T-helper 22 cell (primary cell): ENCODE measurements at places on chromosomes 7 and 10.
A peak's percentile ranks its signal among the peaks of the same experiment; 100 is the strongest.

DNA sequence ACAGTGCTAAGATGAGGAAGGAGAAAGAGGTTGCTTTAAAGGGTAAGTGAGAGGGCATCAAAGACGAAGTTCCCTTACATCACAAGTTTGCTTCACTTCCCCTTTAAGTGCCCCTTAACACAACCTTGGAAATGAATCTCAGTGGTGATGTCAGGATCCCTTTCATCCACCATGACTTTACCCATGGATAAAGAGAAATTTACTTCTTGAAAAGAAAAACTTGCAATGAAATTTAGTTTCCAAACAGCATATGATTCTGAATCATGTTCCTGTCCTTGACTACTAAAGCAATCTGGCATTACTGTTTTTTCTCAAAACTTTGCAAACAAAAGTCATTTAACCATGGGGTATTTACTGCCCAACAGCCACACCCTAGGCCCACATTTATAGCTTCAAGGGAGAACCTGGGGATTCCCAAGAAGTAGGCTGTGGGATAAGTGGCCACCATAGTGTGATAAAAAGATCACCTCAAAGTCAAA, 135.9 kb downstream of the ITGB8 start:
- no peak for DNase-seq

GRCh38 chr10:75736889-75737579, 305.6 kb downstream of the LRMDA start:
- no peak for DNase-seq

GRCh38 chr10:46525177-46525823, 31.2 kb downstream of the GPRIN2 start:
- DNase-seq = no peak

DNA sequence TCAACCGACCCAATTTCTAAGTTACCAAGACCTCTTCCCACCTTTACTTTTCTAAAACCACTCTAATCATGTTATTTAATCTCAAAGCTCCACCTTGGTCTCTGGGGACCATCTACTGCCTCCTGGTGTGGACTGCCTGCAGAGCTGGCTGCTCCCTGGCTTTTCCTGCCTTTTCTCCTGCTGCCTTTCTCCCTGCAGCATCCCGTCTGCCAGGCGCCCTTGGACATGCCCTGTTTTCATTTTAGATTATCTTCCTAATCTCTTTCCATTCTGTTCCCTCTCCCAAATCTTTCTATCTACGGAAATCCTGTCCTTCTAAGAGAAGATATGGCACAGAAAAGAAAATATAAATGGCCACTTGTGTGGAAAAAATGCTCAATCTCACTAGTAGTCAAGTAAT, 23.1 kb downstream of the TCAF1 start:
- no peak for DNase-seq

DNA sequence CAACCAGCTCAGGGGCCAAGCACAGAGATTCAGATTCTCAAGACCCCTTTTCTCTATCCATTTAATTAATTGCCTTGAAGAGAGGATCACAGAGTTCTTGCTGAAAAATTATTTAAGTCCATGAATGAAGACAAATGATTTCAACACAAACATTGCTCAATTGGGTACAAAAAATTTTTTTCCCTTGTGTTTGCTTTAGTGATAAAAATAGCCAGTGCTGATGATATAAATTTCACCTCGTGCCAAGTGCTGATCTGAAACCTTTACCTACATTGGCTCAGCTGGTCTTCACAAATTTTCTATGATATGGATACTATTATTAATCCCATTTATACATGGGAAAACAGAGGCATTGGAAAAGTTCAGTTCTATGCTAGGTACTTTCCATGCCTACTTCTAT, 377.1 kb downstream of the NRG3 start:
- no peak for DNase-seq

DNA sequence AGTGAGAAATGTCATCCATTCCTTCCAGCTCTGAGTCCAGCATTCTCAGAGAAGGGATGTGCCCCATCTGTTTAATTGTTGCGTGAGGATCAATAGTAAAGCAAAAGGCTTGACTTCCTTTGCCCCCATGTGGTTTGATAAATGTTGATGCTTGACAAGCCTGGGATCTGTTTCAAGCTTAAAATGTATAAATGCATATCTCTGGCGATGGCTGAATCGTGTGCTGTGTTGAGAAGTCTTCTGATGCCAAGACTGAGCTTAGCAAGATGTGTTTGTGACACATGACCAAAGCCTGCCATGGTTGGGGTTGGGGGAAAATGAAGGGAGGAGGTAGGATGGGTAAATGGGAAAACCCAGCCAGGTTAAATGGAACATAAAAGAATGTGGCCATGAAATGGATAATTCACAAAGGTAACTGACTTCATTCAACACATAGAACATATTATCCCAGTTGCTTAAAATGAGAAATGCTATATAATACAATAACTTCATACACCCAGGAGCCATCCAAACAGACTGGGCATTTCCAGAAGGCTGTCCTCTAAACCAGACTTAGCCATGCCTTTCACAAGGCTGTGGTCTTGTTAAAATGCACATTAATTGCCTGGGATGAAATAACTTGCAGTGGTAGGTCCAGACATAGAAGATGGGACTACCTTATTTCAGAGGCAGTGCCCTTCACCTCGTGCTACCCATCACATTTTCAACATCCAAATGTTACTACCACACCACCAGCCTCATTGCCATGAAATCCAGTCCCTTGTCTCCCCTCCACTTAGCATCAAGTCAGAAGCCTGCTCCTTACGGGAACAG, 147.3 kb upstream of the PDE1C start:
- DNase-seq = no peak

- DNase-seq = no peak
Observed at GRCh38 chr10:117533507-117534281, 8.9 kb upstream of the EMX2 start.

GRCh38 chr10:76738991-76739390, 898.6 kb downstream of the KCNMA1 start:
- no peak for DNase-seq

DNA sequence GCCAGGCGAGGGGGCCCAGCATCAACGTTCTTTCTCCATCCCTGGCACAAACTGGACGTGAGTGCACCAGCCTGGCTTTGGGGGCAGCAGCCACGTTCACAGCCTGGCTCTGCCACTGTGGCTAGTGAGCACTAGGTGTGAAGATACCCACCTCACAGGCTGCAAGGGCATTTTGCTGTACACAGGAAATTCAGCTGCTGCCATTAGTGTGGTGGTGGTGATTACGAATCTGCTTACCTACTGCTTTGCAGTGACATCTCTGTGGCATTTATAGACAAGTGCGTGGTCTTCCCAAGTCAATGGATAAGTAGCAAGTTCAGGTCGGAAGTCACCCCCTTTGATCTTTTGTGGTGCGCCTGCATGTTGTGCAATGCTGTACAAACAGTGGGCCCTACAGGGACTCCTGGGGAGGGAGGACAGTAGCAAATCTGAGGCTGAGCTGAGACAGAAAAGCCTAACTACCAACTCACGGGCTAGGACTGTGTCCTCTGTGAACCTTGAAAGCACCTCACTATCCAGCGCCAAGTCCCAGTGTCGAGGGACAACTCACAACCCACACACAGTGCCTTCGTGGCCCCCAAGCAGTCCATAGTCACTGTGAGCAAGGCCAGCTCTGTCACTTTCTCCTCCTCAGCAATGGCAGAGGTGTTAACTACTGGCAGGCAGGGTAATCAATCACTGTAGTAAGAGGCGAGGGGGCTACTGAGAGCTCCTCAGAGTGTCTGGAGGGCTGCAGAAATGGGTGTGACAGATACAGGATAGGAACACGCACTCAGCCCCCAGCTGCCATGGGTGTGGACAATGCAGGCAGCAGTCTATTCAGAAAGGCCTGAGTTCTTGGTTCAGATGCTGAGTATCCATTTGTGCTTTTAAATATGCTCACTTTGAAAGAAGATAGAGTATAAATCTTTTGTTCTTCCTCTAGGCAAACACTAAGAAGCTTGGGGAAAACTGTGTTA, 17.0 kb upstream of the MMP21 start:
- no peak for DNase-seq

DNA sequence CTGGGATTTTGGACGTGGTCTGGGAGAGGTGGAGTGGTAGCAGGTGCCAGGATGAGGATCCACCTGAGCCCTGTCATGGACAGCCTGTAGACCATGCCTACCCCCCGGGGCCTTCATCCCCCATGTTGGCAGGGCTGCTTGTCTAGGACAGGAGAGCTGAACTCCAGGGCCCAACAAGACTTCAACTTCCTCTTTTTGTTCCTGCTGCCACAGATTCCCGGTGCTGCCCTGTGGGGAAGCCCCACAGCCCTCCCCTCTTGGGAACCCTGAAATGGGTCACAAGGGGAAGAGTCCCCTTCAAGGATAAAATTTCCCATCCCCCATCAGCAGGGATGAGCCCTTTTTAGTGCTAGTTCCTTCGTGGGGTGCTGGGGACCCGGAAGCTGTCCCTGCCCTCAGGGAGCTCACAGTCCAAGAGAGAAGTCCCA, 1.3 kb upstream of the CUEDC2 start:
- DNase-seq = no peak

GRCh38 chr10:78540355-78541076, 506.9 kb downstream of the RPS24 start:
- no peak for DNase-seq

- peak; percentile 38 for DNase-seq
Observed at GRCh38 chr7:37311355-37311754, 137.3 kb downstream of the ELMO1 start.

DNA sequence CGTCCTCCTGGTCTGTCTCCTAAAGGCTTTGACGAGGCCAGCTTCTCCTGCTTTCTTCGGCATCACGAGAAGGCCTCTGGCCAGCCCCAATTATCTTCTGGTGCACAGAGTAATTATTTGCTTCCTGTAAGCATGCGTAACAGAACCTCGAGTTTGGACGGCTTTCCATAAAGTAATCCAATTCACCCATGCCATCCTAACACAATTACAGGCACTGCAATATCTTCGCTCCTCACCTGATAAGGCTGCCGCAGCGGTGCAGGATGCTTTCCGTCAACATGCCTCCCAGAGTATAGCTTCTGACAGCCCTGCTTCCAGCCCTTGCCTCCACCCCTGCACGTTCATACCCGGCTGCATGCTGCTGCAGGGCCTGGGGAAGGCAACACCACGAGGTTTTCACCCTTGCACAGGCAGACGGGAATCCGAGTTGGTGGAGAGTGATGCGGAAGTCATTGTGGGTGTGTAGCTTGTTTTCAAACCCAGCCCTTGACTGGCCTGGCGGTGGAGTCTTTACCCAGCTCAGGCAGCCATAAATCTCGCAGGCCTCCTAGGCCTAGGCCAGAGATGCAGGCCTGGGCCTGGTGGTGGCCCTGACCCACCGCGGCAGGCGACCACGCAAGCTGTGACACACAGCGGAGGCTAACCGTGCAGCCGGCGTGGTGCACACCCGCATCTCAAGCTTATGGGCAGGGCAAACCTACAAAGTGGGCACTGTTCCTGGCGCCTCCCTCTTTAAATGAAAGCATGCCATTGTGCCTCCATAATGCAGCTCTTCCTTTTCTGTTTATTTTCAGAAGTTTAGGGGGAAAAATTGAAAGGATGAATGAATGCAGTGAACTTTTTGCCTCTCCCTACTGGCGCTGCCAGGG, 12.7 kb downstream of the EBF3 start:
- no peak for DNase-seq

- no peak for DNase-seq
Observed at GRCh38 chr7:133234961-133235875, 17.7 kb upstream of the EXOC4 start.

GRCh38 chr10:119211625-119212441, 4.5 kb downstream of the GRK5 start:
- DNase-seq = no peak

DNA sequence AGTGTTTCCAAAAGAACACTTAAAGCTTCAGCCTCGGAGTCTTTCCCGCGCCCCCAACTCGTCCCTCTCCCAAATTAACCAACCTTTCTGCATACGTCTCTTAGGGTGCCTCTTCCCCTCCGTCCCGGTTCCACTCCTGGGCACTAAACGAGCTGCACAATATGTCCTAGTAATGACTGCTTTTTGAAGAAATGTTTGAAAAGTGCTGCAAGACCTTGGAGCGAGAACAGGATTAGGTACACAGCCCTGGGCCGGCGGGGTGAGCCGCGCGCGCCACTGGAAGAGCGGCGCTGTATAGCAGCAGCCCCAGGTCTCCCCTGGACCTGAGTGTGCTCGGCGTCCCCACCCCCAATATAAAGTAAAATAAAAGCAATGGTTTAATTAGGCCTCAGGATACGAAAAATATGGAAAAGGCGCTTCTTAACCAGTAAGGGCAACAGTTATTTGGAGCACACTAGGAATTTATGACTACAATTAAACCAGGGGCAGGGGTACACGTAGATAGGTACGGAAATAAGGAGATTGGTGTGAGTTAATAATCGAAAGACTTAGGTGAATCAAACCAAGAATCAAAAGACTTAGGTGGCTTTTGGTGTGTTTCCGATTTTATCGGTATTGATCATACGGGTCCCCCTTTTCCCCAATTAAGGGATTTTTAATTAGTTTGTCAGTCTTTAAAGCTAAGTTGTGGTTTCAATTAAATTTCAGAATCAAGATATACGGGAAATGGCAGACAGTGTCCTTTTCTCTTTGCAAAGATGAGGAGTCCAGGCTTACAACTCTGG, 1.9 kb downstream of the TET1 start:
- DNase-seq = no peak

- no peak for DNase-seq
Observed at GRCh38 chr10:49841615-49842332, 79.7 kb upstream of the OGDHL start.

DNA sequence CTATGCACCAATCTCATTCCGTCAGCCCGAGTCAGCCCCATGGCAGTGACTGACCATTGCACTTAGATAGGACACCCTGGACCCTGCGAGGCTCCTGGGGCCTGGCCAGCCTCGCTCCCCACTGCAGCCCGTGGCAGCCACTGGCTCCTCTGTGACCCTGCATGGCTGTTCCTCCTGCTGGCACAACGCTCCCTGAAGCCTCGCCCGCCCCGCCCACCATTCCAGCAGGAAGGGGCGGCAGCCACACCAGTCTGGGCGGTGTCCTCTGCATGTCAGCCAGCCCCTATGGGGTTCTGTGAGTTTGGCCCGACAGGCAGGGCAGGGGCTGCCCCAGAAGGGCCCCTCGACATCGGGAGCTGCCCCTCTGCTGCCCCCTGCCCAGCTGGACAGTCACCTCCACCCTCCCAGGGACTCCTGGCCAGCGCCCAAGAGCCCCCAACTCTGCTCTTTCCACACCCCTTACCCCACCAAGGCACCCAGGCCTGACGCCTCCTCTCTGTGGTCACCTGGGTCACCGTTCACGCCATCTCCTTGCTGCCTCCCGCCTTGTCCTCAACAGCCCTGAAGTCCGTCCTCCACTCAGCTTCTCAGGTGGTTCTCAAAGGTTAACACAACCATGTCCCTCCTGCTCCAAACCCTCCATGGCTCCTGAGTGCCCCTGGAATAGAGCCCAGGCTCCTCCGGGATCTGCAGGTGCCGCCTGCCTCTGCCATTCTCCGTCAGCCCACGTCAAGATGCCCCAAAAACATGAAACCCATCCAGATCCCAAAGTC, 103.5 kb downstream of the MICALL2 start:
- no peak for DNase-seq

- no peak for DNase-seq
Observed at GRCh38 chr10:55629793-55630490, 731.1 kb downstream of the ZWINT start.

- no peak for DNase-seq
Observed at GRCh38 chr7:79922894-79923293, 211.7 kb upstream of the GNAI1 start.
